ENCODE measurements at places on chromosomes 7 and 10.

DNA sequence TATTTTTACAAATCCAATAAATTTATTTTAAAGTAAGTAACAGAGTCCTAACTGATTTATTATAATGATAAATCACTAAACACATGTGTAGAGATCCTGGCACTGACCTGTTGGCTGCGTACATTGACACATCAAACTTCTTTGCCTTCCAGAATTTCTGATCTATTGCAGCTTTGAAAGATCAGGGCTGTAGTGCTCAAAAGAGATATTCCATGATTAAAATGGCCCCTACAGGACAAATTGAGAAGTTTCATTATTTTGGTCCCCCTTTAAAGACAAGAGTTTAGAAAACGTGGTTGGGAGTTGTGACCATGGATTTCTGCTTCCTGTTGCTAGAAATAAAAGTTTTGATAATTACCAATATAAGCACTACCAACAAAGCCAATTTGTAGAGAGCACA lies 87.7 kb upstream of the PDK4 start:
- DNase-seq = no peak

- DNase-seq = no peak
These were observed 37.0 kb upstream of the MINDY3 start for GRCh38 chr10:15897287-15897686.

- no peak for DNase-seq
These were observed 376.1 kb upstream of the MTPN start for GRCh38 chr7:136353287-136353686.

DNA sequence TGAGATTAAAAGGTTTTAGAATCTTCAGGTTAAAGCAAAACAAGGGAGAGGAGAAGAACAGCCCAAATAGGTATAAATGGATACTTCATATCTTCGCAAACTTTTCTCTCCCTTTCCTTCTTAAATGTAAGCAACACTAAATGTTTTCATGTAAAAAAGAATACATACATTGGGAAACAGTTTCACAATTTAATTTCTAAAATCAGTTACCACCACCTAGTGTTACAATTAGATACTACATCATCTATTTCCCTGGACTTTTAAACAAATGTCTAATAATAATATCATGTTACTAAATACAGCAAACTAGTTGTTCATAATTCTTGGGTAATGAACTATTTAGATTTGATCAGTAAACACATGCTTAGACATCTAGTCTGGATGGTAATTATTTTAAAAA lies 35.8 kb downstream of the MINDY3 start:
- no peak for DNase-seq

DNA sequence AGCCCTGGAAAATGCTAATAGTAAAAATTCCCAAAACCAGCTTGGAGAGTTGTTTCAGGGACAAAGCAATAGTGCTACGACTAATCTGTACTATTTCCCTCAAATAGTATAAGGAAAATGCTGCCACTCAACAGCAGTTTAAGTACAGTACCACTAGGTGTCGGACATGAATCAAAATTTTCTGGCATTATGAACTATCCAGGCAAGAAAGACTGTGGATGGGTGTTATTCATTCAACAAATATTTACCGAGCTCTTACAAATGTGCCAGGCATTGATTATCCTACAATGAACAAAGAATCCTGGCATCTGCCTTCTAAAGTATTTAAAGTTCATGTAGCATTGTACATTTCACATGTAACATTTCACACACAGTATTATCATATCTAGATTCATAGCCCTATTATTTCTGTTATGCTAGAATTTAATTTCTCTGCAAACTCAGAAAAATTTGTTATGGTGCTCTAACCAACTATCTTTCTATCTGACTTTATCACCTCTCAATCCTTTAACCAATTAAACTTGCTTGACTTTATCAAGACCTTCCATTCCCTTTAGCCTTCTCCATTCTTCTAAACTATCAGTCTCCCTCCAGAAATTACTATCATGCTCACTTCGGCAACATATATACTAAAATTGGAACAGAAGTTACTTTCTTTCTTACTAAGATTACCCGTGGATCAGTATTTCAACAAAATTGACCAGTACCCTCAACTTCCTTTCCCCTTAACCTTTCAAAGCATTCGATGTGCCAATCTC lies 80.6 kb downstream of the ARHGAP21 start:
- DNase-seq = no peak

Measured in nephron progenitor cell (in vitro differentiated cells).